ENCODE measurements at places on chromosomes 16 and 17.

- no peak for DNase-seq
Observed at GRCh38 chr17:60652454-60653247, 25.0 kb upstream of the BCAS3 start.

GRCh38 chr16:85621698-85622428 lies 8.7 kb downstream of the GSE1 start:
- DNase-seq, result no peak

- DNase-seq, result peak; percentile 2
Observed at GRCh38 chr16:81940781-81941560, 70.3 kb downstream of the SDR42E1 start.

- no peak for DNase-seq
Observed at GRCh38 chr16:76665571-76666275, 388.5 kb downstream of the CNTNAP4 start.

GRCh38 chr17:19723964-19724363 lies 7.6 kb upstream of the SLC47A2 start:
- DNase-seq, result no peak

DNA sequence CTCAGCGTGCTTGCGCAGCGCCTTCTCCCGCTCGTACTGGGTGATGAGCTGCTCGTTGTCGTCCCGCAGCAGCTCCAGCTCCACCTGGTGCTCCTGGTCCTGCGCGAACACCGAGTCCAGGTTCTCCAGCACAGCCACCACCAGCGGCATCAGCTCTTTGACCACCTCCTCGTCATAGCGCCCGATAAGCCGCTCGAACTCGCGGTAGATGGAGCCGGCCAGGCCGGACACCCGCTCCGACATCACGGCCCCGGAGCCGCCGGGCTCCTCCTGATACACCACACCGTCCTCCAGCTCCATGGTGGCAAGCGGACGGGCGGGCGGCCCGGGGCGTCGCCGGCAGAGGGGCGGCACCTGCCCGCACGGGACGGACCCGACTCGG lies 320 bp downstream of the SPAG9 start:
- no peak for DNase-seq

DNA sequence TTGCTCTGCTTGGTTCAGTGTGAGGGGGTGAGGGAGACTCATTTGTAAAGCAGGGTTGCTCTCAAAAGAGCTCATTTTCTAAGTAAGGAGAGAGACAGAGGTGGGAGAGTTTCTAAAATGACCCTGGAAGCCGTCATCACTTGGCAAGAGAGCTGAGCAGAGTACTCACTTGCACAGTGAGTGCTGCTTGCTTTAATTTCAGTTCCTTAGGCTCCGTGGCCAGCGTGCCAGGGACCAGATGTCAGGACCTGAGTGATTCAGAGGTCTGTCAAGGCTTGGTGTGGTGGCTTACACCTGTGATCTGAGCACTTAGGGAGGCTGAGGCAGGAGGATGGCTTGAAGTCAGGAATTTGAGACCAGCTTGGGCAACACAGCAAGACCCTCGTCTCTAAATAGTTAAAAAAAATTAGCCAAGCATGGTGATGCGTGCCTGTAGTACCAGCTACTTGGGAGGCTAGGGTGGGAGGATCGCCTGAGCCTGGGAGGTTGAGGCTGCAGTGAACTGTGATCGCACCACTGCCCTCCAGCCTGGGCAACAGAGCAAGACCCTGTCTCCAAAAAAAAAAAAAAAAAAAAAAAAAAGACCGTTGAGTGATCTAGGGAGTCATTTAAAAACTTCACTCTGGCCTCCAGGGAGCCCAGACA lies 10.7 kb downstream of the ZNF205 start:
- DNase-seq, result no peak

- DNase-seq, result no peak
Observed at GRCh38 chr16:88593061-88593460, 22.9 kb downstream of the ZC3H18 start.

GRCh38 chr16:71383054-71383773 lies 24.7 kb downstream of the CALB2 start:
- DNase-seq, result no peak

DNA sequence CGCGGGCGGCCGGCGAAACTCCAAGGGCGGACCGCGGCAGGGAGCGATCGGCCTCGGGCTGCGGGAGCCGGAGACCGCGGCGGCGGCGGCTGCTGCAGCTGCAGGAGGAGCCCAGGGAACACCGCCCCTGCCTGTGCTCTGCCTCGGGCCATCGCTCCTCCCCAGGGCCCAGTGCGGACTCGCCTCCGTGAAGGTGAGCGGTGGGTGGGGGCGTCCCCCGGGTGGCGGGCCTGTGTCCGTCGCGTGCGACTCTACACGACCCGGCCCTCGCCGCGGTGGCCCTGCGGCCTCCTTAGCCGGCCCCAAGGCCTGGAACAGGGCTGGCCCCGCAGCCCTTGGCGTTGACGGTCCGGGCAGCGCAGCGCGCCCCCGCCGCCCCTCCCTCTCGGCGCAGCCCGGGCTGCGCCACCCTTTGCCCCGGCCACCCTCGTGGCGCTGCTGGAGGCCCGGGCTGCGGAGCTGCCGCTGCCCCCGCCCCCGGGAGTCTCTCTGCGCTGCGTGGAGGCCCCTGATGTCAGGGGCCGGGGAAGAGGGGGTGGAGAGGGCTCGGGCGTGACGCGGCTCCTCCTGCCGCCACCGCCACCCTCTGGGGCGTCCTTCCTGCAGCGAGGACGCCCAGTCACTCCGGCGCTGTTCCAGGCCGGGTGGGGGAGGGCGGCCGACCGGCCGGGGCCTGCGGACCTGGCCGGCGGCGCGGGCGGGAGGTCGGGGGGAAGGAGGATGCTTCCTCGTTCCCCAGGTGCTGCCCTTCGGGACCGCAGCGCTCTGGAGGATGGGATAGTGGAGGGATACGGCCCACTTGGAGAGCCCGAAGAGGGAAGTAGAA lies 485 bp downstream of the DYNLL2 start:
- peak; percentile 5 for DNase-seq

- no peak for DNase-seq
Observed at GRCh38 chr16:77618951-77619350, 103.4 kb upstream of the NUDT7 start.

GRCh38 chr16:31713945-31714902 lies 159.4 kb upstream of the ZNF267 start:
- no peak for DNase-seq

- no peak for DNase-seq
Observed at GRCh38 chr16:6576606-6577005, 756.0 kb upstream of the RBFOX1 start.

- DNase-seq, result peak; percentile 92
Observed at GRCh38 chr16:12971241-12971640, 69.8 kb downstream of the SHISA9 start.

GRCh38 chr17:15513856-15514459 lies 46.5 kb upstream of the CDRT4 start:
- no peak for DNase-seq

DNA sequence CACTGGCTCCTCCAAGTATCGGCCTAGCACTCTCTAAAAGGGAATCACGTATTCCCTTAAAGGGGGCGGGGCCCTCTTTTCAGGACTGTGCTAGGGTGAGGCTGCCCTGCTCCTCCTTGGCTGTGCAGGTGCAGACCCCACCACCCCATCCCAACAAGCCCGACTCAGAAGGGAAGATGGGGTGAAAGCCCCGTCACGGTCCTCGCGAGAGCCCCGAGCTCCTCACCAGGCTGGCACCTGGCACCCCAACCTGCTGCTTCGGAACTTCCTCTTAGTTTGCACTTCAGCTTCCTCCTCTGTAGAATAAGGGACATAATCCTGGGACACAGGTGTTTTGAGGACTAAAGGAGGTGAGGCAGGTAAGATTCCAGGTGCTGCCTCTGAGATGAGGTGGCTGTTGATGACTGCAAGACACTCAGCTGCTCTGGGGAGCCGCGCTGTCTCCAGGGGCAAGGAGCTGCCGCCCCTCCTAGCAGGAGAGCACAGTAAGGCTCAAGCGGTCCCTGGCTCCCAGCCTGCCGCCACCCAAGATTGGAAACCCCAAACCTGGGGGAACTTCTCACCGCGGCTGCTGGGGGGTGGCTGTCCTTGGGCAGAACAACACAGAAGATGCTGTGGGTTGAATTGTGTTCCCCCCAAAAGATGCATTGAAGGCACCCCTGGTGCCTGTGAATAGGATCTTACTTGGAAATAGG lies 88.8 kb downstream of the MGAT5B start:
- no peak for DNase-seq

DNA sequence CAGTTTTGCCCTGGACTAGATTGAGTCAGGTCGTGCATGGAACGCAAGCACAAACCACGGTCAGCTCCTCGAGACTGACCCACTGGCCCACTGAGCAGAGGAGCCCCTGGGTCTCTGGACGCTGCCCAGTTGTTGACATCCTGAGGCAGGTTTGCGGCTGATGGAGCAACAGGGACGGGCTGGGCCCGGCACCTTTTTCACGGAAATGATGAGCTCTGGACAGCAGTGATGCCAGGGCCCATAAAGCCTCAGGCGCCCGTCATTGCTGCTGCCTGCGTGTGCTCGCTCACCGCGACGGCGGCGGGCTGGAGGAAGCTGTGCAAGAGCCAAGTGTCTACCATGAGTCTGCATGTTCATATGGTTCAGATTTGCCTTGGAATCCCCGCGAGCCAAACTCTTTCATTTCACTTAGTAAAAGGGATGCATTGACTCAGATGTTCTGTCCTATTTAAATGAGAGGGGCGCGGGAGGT lies 30.8 kb upstream of the CRISPLD2 start:
- no peak for DNase-seq

DNA sequence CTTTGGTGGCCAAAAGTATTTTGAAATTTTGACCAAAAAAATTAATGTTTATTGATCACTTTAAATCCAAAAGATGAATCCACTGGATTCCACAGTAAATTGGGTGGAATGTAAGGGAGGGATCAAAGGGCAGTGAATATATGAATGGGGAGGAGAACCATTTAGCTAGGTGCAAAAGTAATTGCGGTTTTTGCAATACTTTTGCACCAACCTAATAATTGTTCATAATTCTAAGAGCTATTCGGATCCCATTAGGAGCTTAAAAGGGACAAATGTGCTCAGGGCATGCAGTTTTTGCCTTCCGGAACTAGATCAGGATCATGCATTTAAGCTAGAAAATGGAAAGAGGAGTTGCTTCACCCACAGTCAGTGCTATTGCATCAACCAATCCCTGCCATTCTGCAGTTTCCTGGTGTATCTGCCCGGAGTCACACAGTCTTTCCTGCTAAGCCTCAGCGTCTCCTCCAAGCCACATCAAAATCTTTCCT lies at the start of gene LPO:
Gene LPO, plus strand, starts transcription at position 438 of the 488 bp plus-strand sequence. CDS start 4,396 bp downstream, outside the sequence.
- DNase-seq, result no peak

GRCh38 chr16:55377840-55378239 lies 53.8 kb downstream of the IRX6 start:
- DNase-seq, result no peak

- DNase-seq, result no peak
Observed at GRCh38 chr16:71709229-71709781, 15.2 kb downstream of the PHLPP2 start.

GRCh38 chr16:17832738-17833137 lies 362.0 kb upstream of the XYLT1 start:
- DNase-seq, result no peak

DNA sequence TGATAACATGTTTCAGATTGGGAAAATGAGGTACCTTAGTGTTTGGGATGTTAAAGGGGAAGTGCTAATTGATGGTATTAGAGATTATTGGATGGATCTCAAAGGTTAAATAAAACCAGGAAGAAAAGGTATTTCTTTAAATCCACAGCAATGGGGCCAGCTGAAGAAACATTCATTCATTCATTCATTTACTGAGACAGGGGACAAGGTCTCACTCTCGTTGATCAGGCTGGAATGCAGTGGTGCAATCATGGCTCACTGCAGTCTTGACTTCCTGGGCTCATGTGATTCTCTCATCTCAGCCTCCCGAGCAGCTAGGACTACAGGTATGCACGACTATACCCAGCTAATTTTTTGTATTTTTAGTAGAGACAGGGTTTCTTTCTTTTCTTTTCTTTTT lies 19.8 kb downstream of the EARS2 start:
- no peak for DNase-seq

DNA sequence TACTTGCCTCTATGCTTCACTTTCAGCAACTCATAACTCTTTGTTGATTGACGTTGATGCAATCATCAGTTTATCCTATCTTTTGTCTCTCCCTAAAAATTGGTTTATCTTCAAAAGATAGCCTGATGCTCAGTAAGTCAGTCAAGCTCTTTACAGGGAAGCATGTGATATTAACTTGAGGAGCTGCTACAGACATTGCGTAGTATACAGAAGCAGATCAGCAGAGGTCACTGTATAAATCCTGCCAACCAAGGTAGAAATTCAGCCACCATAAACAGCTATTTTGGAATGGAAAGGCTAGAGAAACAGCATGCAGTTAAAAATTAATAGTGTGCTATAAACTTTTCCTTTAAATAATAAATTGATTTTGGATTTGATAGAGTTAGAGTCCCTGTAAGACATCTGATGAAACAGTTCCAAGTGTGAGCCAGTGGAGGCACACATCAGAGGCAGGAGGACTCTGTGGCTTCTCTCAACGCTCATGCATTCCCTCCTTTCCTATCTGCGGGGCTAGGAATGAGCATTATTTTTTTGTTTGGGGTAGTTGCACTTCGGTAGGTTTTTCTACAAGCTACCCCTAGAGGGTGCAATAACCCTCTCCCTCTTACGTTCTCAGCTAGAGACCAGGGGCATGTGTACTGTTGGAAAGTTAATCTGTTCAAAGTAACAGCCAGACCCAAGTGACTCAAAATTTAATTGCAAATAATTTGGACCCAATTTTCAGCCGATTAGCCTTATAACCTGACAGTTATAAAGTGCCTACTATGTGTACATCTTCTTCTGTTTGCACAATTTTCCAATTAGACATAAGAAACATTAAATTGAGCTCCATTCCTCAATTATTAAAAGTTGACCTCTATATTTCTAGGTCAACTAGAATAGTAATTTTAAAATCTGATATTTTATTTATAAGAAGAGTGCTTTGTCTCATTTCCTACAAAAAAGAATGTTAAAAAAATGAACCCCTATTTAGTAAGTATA lies 647.7 kb upstream of the SOX9 start:
- peak; percentile 35 for DNase-seq

- peak; percentile 31 for DNase-seq
Observed at GRCh38 chr16:3949287-3949686, 68.8 kb upstream of the CREBBP start.

DNA sequence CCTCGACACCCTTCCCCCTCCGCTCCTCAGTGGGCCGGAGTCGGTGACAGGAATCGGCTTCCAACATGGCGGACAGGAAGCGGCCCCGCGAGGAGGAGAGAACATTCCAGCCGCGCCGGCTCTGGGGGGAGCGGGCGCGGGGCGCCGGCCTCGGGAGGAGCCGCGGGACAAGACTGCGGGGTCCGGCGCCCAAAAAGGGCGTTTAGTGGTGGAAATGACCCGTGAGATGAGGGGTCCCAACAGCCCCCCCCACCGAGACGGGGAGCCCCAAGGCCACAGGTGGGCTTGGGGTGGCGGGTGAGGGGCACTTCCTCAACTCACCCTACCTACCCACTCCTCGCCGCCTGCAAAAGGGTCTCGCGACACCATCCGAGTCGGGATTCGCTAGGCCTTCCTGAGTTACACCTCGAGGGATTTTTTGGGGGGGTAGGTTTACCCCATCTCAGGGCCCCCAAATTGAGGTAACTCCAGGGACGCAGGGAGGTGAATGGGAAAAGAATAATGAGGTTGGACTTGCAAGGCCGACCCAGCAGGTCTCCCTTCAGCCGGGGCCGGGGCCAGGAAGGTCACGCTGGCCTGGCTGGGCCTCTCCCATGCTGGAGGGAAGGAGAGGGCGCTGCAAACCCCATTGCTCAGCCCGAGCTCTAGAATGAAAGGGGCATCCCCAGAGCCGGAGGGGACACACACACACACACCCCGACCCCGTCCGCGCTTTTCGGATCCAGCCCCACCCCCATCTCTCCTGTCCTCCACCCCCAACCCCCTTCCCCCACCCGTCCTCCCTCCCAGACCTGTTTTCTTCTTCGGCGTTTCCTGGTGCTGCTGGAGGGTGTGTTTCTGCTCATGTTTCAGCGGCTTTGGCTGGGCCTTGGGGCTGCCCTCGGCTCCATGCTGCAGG lies 707 bp downstream of the NUFIP2 start:
- peak; percentile 54 for DNase-seq

GRCh38 chr16:74567901-74568300 lies 39.0 kb downstream of the GLG1 start:
- DNase-seq, result no peak
